HTR-8/SVneo (cell line): ENCODE measurements at places on chromosomes 13 and 19.

DNA sequence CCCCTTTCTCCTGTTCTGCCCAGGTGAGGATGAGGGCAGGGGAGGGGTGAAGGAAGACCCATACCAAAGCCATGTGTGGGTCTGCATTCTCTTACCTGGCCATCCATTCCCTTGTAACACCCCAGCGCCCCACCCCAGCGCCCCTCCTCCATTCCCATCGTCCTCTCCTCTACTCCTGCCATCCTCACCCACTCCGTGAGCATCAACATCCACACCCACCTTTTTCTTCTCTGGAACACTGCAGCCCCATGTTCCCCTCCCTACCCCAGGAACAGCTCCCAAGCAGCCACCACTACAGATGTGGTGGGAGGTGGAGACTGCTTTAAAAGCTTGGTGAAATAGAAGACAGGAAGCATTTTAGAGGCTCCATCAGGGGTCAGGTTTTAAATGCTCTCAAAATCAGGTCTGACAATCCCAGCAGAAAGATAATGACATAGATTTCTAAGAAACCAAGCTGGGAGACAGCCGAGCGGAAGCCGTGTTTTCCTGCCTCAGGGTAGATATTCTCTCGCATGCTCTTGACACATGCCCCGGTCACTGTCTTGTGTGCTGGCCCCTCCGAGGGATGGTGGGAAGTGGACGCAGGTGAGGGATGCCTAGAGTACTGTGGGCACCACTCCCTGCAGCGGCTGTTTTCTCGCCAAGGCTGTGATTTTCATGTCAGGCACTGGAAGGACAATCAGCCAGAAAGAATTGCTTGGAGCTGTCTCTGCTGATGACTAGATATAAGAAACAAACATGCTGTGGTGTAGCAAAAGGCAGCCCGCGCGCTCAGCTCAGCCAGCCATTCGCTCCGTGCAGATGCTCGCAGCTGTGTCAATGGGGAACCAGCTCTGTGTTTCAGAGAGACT is 9.8 kb downstream of the MEDAG start:
- no peak for DNase-seq

DNA sequence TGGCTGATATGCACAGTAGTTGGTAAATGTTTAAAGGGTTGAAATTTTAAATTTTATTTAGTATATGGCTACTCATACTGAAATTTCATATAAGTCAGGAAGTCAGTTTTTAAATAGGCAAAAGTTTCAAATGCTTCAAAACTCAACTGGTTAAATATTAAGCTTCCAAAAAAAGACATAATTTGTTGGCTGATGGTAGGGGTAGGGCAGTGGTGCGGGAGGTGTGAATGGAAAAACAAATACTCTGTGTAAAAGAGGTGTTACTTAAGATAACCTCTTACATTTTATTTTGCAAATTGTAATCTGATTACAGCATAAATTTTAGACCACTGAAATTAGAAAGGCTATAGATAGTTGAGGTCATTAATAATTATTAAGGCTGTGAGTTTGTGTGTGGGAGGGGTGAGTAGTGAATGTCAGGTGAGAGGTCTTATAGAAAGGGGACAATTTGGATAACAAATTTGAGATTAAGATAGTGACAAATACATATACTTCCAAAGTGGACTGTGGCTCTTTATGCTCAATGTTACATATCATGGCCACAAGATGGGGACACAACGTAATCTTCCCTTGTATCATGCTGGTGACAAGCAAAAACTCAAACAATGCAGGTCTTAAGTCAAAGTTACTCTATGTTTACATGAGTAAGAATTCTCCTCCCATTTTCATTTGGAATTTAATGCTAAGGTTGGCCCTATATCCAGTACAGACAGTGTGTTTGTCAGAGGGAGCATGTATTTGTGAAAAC is 36.6 kb upstream of the OXGR1 start:
- peak; percentile 34 for DNase-seq

DNA sequence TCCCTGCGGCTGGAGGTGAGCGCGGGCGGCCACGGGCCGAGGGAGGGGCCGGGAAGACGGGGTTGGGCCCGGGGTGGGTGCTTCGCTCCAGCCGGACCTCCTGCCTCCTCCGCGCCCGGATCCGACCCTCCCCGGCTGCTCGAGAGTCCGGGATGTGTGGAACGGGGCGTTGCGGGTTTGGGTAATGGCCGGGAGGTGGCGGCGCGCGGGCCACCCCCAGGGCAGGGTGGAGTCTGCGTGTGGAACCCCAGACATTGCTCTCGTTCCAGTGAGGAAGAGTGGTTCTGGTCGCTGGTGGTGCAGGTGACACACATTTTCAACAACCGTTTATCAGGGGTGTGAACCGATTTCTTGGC is 38.8 kb downstream of the ARHGEF7 start:
- peak; percentile 3 for DNase-seq

DNA sequence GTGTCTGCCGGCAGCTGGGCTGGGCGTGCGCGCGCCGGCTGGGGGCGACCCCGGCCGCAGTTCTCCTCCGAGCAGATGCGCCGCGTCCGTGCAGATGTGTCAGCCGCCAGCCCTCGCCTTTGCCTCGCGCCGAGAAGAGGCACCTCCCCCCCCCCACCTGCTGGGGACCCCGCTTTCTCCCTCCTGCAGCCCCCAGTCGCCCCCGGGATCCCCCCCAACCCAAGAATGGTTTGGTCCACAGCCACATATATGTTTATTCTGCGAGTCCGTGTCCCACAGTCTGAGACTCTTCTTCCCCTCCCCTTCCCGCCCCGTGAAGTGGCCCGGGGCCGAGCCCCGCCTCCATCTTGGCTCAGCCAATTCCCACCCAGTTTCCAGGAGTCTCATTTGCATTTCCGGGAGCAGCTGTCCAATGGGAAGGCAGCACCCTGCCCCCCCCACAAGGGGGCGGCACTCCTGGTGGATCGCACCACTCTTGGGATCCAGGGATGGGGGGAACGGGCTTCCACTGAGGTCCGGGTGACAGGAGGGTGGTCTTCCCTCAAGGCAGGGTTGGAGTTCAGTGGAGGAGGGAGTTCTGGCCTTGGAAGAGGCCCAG is 8.6 kb downstream of the ISOC2 start:
- DNase-seq: peak; percentile 40

DNA sequence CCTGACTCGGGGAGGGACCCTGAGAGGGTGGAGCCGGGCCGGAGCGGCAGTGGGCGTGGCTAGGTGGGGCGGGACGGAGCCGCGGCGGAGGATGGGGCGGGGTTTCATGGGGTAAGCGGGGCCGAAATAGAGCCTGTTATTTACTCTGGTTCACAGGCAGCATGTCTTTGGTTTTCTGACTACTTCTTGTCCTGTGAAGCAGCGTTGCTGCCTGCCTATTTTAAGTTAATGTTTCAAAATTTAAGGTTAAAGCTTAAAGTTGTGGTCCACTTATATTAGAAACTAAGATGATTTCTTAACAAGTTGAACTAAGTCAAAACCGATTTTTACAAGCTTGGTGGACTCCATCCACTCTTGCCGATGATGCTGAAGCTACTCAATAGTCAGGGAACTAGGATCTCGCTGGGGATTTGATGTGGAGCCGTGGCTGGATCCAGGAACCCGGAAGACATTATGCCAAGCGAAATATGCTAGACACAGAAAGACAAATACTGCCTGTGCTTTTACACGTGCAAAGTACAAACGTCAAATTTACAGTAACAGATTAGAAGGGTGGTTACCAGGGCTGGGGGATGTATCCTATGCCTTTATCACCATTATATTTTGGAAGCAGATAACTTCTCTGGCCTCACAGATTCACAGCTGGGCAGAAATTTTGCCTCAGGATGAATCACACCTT is 433 bp upstream of the ZNF616 start:
- DNase-seq: no peak
